ENCODE measurements at places on chromosomes 2 and 18.

- DNase-seq = no peak
Measured at GRCh38 chr2:182977463-182977862, 60.8 kb downstream of the NCKAP1 start.

DNA sequence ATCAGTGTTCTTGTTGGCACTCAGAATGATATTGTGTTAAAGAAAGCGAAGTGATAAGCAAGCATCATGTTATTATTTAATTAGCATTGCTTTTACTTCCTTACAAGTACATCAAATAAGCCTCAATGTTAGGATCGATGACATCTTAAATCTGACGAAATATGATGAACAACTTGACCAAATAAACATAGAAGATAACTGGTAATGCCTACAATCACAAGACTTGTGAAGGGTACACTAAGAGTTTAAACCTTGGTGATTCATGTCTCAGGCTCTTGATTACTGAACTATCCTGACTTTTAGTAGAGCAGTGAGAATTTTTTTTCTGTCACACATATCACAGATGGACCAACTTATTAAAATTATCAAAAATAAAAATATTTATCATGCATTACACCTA, 500.8 kb upstream of the ZEB2 start:
- no peak for DNase-seq

DNA sequence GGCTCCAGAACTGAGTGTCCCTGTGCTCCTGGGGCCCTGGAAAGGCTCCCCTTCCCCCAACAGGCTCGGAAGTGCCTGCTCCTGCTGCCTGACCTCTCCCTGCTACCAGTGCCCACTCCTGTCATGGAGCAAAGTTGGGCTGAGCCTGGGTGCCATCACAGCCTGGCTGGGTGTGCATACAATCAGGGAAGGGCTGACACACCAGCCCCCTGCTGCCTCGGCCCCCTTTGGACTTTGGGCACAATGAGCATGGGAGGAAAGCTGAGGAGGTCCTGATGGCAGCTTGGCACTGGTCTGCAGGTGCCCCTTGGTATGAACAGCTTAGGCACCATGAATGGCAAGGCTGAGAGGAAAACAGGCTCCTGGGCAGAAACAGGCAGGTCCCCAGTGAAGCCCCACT, 405.0 kb downstream of the PID1 start:
- DNase-seq = no peak

DNA sequence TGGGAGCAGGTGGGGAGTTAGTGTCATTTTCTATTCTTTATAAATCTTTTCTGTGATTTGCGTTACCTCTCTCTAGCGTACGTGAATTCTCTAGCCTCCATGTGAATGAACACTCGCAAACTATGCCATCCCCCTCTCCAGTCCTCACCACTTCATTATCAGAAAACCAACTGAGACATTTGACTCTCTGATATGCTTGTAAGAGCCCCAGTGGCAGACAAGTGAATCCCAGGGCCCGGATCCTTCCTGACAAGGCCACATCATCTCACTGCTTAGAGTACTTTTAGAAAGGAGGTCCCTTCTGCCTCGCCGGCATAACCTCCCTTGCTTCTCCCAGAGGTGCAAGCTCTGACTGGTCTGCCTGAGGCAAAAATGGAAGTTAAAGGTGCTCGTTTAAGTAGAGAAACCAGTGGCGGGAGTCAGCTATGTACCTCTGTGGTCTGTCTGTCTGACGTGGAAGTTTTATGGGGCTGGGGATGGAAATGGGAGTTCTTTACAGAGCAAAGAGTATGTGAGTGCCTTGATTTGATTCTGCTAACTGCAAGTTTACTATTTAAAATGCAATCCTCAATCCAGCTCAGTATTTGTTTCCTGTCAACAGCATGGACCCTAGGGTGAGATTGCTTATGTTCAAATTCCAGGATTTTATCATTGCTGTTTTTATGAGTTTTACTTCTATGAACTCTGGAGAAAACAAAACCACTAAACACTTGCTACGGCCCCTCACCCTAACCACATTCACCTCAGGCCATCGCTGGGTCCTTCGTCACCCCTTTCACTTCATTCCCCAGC, 114.9 kb upstream of the MSTN start:
- no peak for DNase-seq

GRCh38 chr2:222753251-222753824, 81.9 kb downstream of the MOGAT1 start:
- peak; percentile 38 for DNase-seq
